CD4-positive, alpha-beta T cell treated with Interleukin-15 for 4 hours (primary cell): ENCODE measurements at places on chromosomes 3 and 15.

GRCh38 chr3:108021131-108021530, 69.7 kb downstream of the CD47 start:
- DNase-seq, result no peak

DNA sequence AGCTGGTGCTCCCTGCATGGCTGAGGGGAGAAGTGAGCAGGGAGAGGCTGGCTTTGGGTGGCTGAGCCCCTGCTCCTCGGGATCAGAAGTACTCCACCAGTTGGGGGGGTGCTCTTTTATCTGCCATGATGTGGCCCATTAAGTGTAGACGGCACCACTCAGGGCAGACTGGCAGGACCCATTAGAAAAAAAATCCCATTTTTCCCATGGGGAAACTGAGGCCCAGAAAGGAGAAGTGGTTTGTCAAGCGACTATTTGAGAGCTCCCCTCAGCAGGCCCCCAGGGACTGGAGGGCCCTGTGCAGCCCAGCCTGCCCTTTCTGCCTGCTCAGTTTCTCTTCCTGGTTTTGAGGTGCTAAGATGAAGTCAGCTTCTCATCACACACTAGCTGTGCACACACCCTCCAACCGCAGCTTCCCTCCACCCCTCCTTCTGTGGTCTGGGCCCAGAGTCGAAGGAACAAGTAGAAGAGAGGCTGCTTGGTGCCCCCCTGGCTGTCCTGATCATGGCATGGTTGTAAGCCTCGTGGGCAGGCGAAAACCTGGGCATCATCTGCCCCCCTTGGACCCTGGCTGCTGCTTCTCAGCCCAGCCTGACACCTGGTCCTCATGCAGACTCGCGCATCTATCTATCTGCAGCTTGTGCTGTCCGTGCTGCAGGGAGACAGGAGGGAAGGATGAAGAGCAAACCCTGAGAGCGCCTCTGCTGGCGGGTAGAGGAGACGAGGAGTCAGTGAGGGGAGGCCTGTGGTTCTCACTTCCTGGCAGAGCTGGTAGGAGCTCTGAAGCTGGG, 5.6 kb downstream of the CSK start:
- DNase-seq, result peak; percentile 88

- DNase-seq, result no peak
These were observed 120.4 kb downstream of the LPP start for GRCh38 chr3:188274249-188274915.

GRCh38 chr15:65409036-65409631, 13.6 kb downstream of the IGDCC4 start:
- DNase-seq, result no peak

GRCh38 chr3:30708472-30708871, 102.1 kb downstream of the TGFBR2 start:
- no peak for DNase-seq

GRCh38 chr15:58396181-58396580, 35.6 kb upstream of the LIPC start:
- DNase-seq, result no peak

GRCh38 chr3:159857840-159858239, 130.8 kb upstream of the IL12A start:
- no peak for DNase-seq

DNA sequence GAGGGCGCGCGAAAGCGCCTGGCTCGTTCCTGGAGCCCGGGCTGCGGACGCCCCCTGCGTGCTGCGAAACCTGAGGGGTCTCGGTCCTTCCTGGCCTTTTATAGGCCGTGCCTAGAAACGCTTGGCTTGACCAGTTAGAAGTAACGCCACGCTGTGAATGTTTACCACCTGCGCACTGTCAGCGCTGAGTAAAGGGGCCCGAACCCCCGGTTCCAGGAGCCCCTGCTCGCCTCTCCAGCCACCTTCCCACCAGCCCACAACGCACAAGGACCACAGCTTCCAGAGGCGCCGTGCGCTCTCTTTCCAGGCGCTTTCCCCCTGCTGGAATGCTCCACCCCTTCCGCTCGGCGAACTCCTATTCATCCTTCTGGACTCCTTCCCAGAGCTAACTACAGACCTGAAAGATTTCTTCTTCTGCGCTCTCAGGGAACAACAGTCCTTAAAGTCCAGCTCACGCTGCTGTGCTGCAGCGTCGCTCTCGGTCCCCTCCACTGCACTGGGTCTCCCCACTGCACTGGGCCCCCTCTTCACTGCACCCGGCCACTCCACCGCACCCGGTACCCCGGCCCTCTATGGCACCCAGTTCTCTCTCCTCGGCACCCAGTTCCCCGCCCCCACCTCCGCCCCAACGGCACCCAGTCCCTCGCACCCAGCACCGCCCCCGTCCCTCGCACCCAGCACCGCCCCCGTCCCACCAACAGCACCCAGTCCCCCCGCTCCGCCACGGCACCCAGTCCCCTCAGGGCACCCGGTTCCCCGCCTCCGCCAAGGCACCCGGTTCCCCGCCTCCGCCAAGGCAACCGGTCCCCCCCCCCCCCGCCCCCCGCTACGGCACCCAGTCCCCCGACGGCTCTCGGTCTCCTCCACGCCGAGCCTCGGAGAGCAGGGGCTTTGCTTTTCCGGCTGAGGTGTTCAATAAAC, 69.8 kb downstream of the SQOR start:
- DNase-seq, result no peak

DNA sequence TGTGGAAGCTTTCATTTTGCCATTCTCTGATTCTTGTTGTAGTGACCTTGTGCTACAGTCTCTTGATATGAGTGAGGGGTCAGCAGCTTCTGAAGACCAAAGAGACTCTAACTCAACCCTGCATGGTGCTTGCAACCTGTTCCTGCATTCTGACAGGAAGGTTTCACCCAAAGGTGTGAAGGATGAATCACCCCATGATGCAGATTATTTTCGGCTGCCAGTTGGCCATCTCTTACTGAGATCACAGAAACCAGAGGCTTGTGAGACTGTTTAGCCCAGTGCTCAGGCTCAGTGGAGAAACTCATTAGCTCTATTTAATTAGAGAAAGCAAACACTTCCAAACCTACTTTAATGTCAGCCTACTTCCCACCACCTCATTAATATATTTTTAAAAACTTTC, 29.2 kb upstream of the TPRG1 start:
- peak; percentile 62 for DNase-seq

DNA sequence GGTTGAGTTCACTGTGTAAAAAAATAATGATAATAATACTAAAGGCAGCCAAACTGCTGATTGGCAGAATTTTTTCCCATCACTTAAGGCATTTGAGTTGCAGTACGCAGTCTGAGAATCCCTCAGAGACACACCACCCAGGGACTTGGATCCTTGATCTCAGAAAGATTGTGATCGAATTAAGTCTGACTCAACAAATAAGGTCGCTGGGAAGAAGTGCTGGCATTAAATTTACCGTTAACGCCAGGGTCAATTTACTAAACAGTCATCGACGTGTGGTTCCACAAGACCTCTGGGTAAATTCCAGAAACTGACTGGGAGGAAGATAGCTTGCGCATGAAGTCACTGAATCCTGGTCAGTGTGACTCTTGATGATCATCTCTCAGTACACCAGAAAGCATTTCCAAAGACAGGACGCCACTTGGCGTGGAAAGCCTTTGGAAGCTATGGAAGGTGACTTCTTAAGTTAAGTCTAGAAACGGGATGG, 48.3 kb upstream of the CGNL1 start:
- no peak for DNase-seq

DNA sequence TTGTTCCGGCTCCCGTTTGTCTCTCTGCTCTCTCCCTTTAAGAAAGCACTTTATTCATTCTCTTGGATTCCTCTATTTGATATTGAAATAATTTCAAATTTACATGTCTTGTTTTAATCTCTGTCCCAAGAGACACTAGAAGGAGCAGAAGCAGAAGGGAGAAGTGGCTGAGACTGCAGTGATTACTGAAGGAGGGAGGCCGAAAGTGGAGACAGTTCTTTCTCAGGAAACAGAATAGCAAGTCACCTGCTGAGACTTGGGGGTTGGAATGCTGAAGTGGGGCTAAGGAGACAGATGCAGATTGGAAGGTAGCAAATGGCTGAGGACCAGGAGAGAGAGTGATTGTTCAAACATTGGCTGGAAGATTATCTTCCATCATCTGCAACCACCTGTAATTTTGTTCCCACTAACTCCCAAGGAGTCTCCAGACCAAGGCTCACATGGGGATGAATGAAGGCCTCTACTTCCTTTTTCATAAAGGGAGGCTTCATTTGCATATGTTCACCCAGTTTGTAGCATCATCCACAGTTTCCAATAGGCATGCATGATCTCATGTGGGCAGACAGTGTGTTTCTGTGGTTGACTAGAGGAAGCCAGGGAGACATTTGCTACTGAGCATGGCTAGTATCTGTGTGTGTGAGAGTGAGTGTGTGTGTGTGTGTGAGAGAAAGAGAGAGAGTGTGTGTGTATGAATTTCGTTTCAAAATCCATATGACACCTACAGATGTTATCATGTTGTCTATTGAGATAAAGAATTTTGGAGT, 24.0 kb downstream of the LTF start:
- peak; percentile 51 for DNase-seq

- no peak for DNase-seq
These were observed 58.6 kb upstream of the LMOD3 start for GRCh38 chr3:69180869-69181591.

DNA sequence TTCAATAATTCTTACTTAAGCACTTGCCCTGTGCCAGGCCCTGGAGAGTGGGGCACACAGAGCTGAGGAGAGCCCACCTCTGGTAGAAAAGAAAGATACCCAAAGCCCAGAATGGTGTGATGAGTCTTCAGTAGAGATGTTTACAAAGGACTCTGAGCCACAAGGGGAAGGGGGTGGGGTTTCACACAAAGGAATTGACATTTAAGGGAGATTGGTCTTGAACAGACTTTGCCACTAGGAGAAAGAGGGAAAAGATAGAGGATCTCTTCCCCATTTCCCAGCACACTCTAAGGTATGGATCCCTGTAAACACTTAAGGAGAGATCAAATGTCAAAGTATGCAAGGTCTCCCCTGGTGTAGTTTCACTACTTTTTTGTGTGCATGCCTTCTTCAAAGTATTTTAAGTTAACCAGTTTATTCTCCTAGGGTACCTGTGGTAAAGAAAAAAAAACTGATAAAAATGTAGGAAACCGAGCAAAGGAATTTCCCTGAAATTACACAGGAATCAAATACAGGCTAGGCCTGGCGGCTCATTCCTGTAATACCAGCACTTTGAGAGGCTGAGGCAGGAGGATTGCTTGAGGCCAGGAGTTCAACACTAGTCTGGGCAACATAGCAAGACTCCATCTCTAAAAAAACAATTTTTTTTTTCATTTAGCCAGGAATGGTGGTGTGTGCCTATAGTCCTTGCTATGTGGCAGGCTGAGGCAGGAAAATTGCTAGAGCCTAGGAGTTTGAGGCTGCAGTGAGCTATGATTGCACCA, 117.6 kb upstream of the SKOR1 start:
- no peak for DNase-seq

DNA sequence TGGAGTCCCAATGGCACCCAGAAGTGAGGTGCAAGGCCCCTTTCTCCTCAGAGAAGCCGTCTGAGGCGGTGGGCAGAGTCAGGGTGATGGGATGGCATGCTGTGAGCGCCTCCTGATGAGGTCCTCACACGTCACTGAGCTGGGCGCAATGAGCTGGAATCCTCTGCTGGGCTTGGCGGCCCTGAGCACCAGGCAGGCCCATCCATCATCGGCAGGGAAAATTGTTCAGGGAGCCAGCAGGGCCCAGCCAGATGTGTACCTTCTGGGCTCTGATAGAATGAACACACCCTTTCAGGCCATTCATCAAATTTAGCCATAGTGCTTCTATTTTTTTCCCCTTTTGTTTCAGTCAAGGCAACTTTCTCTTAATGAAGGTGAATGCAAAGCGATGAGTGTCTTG, 43.7 kb downstream of the FAM3D start:
- no peak for DNase-seq

- no peak for DNase-seq
These were observed 443.4 kb upstream of the SEMA6D start for GRCh38 chr15:47273864-47274263.

GRCh38 chr3:6551165-6551564, 309.8 kb upstream of the GRM7 start:
- no peak for DNase-seq

GRCh38 chr15:66800584-66801235, 98.7 kb downstream of the SMAD6 start:
- DNase-seq, result no peak

GRCh38 chr3:184491011-184491576, 70.5 kb upstream of the EPHB3 start:
- no peak for DNase-seq

DNA sequence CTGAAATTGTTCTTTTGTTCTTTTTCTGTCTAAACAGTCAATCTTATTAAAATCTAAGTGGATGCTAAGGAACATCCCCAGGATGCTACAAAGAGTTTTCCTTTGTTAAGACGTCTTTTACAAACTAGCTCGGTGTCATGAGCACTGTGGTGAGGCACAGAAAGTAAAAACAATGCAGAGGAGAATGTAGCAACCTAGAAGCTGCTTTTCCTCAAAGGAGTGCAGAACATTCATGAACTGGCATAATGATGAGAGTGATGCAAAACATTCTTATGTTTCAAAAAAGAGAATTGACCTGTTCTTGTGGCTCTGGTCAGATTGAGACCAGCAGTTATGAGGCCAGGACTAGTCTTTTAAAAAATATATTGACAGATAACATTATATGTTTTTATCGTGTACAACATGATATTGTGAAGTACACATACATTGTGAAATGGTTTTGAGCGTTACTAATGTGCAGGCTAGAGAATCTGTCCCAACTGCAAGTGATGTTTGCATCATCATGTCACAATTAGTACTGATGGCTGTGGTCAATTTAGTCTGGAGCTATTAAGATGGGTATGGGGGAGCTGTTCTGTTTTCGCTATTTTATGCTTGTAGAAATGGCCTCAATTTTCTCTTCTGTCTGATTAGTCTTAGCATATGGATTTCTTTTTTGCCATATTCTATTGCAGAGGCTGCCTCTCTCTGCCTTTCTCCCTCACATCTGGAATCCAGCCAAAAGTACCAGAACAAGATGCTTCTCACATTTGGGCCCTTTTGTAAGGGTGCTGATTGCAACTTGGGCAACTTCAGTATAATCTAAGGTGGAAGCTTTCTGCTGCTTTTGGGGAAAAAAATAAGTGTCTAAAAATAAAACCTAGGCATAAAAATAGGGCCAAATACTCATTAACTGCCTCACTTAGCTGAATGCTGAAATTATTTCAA, 50.2 kb downstream of the HHLA2 start:
- DNase-seq, result no peak

- DNase-seq, result no peak
These were observed 655.2 kb upstream of the ADAMTS9 start for GRCh38 chr3:65343026-65343425.

GRCh38 chr3:3085782-3086181, 24.4 kb downstream of the IL5RA start:
- DNase-seq, result no peak

- peak; percentile 34 for DNase-seq
These were observed 44.1 kb upstream of the TFG start for GRCh38 chr3:100665230-100665629.

GRCh38 chr3:38493031-38493430, 3.1 kb upstream of the EXOG start:
- no peak for DNase-seq

DNA sequence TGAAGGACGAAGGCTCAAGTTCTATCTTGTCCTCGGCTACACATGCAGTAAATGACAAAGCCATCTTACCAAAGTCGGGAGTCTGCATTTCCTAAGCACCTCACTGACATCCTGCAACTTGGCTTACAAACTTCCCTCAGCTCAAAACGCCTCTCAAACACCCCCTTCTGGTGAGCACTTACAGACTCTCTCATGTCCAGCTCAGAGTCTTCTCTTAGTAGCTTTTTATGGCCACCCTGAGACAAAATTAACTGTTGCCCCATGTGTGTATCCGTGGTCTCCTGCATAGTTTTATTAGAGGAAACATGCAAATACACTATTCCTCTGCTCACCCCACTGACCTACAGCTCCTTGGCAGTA, 819.7 kb downstream of the FHIT start:
- DNase-seq, result no peak
